Activated T-helper 1 cell treated with anti-CD3 and anti-CD28 coated beads, Interleukin-12 subunit alpha, Interleukin-12 subunit beta, Interleukin-2, Interleukin-4 antibody, amounts not matched to agents 30 ng/mL and 10 ng/mL and 1 ng/mL, durations not matched to agents 14 hours and 24 hours and 36 hours (primary cell): ENCODE measurements at places on chromosomes 5 and 9. TPM values are rescaled to one million over a fixed set of nuclear protein-coding genes. Genes with fewer than 3 reads are reported as not detected.
A peak's percentile ranks its signal among the peaks of the same experiment; 100 is the strongest.

Gene VCAN
- total RNA-seq = 0.05 TPM in 2 replicates

Gene TNIP1
- 287 and 304 TPM in 2 replicates for total RNA-seq

Gene TMEM174
- total RNA-seq = not detected in 2 replicates

Gene PCDHB11
- not detected in 2 replicates for total RNA-seq

Gene GNPDA1
- total RNA-seq = 87.5 and 88.4 TPM in 2 replicates

Gene HINT2
- 47.5 and 55.3 TPM in 2 replicates for total RNA-seq

Gene CD74
- 440 and 444 TPM in 2 replicates for total RNA-seq

Gene MVB12B
- 1.1 and 1.9 TPM in 2 replicates for total RNA-seq

Gene LIFR
- total RNA-seq = 0.10 and 0.20 TPM in 2 replicates

Gene CENPP
- total RNA-seq = 24.6 and 26.0 TPM in 2 replicates

- H3K27me3 ChIP-seq = no peaks in the 10 kb centered on the region
- peaks cover 31% of the 10 kb centered on the region for H3K36me3 ChIP-seq
- peaks cover 39% of the 10 kb centered on the region for H3K4me1 ChIP-seq
- peak overlapping the region; percentile 88 for H3K27ac ChIP-seq
Measured at GRCh38 chr9:34636791-34637355, 714 bp downstream of the SIGMAR1 start.

- H3K4me1 ChIP-seq = no peaks in the 10 kb centered on the region
- H3K27me3 ChIP-seq = no peaks in the 10 kb centered on the region
- H3K27ac ChIP-seq = no peak overlapping the region
- no peak overlapping the region for H3K4me3 ChIP-seq
- no peaks in the 10 kb centered on the region for H3K36me3 ChIP-seq
- DNase-seq = no peak
Measured at GRCh38 chr9:107975426-107976010, 485.9 kb upstream of the KLF4 start.

- H3K4me3 ChIP-seq = no peak overlapping the region
- H3K4me1 ChIP-seq = peaks cover 36% of the 10 kb centered on the region
- no peak for DNase-seq
- peaks cover 26% of the 10 kb centered on the region for H3K27me3 ChIP-seq
Measured at GRCh38 chr9:97507428-97507984, 6.0 kb downstream of the TMOD1 start.

DNA sequence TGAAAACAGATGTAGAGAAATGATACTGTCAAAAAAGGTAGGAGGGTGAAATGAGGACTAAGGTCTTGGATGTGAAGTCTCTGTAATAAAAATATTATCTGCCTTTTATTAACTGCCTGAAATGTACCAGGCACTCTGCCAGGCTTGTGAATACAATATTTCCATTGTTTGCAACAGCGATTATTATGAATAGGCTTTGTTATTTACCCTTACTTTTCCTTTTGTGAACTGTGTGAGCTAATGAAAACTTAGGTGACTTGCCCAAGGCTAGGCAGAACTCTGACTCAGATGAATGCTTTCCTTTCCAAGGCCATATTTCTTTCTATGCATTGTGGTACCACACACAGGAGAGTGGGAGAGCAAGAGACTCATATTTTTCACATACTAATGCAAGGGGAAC is 204.1 kb downstream of the CDH12 start:
- no peaks in the 10 kb centered on the region for H3K4me1 ChIP-seq
- H3K4me3 ChIP-seq = no peak overlapping the region
- H3K27ac ChIP-seq = no peak overlapping the region
- no peaks in the 10 kb centered on the region for H3K27me3 ChIP-seq
- no peak for DNase-seq

GRCh38 chr5:159002171-159002570 is 97.5 kb downstream of the EBF1 start:
- H3K36me3 ChIP-seq = no peaks in the 10 kb centered on the region
- H3K27ac ChIP-seq = no peak overlapping the region
- no peak overlapping the region for H3K4me3 ChIP-seq
- no peak for DNase-seq
- H3K27me3 ChIP-seq = peaks cover 10% of the 10 kb centered on the region

GRCh38 chr5:153896701-153897100 is 142.0 kb downstream of the FAM114A2 start:
- H3K27me3 ChIP-seq = no peaks in the 10 kb centered on the region
- no peak for DNase-seq

GRCh38 chr5:38994324-38994927 is 79.8 kb downstream of the RICTOR start:
- no peak overlapping the region for H3K27ac ChIP-seq
- no peak for DNase-seq
- no peaks in the 10 kb centered on the region for H3K27me3 ChIP-seq
- peaks cover 6% of the 10 kb centered on the region for H3K4me1 ChIP-seq
- no peak overlapping the region for H3K4me3 ChIP-seq

GRCh38 chr5:126677121-126677520 is 76.4 kb downstream of the PHAX start:
- no peak overlapping the region for H3K4me3 ChIP-seq
- H3K27ac ChIP-seq = no peak overlapping the region
- H3K4me1 ChIP-seq = peaks cover 6% of the 10 kb centered on the region
- peaks cover 3% of the 10 kb centered on the region for H3K27me3 ChIP-seq

DNA sequence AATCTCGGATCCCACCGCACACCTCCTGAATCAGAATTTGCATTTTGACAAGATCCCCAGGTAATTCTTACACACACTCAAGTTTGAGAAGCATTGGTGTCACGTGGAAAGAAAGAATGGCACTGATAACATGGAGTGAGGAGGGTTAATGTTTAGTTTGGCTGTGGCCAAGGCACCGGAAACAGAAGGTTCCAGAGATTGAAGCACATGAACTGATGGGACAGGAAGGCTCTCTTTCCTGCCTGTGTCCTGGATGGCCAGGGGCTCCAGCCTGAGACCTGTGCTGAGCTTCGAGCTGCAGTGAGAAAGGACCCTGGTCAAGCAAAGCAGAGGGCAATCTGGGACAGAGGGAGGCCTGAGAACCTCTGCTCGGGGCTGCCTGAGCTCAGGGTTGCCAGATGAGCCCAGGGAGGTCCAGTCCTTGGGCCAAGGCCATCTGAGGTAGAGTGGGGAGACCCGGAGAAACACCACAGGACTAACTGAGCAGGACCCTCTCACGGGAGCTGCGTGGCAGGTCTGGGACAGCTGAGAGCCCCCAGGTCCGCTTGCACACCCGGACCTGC is 27.3 kb downstream of the AFAP1L1 start:
- peaks cover 14% of the 10 kb centered on the region for H3K27me3 ChIP-seq
- no peak overlapping the region for H3K4me3 ChIP-seq
- no peak for DNase-seq
- H3K27ac ChIP-seq = no peak overlapping the region

DNA sequence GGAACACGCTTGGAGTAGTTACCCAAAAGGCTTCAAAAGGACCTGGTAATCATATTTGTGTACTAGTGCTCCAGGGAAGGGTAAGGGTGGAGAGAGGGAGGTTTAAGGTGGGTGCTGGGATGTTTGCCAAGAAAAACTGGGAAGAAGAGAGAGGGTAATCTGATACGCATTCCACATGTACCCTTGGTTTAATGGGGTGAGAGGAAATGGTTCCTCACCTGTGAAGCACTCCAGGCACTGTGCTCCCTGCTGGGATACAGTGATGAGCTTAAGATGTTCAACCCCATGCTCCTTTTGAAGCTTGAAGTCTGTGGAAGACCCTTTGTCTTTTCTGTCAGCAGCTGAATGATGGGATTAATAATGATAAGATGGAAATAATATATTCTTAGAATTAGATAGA is 98.4 kb downstream of the COX7C start:
- no peaks in the 10 kb centered on the region for H3K27me3 ChIP-seq
- no peak overlapping the region for H3K27ac ChIP-seq
- no peaks in the 10 kb centered on the region for H3K36me3 ChIP-seq
- H3K4me1 ChIP-seq = no peaks in the 10 kb centered on the region

DNA sequence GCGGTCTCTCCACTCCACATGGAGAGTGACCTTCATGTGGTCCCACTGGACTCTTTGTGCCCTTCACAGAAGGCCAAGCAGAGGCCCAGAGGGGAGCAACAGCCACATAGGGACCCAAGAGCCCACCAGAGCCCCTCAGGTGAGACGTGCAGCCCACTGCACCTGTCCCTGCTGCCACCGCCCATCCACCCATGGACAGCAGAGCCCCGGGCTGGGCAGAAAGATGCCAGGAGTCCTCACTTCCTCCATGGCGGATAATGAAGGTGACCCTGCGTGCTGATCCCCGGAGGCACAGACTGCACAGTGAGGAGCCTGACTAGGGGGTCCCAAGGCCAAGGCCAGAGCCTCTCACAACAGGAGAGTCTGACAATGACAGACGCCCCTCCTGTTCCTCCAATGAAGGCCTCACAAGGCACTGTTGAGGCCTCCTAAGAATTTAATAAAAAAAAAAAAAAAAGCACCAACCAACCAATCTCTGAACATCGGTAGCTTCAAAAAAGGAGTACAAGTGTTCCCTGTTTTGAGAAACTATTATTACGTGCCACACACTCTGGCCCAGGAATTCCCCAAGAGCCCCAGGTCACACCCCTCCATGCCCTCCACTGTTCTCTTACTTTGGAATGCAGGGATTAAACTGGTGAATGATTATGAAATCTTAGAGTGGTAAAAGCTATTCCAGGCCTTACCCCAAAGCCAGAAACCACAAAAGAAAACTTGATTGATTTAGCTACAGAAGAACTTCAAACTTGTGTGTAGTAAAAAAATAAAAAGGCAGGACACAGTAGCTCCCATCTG is 2.8 kb upstream of the PPP1R26 start:
- H3K4me3 ChIP-seq = no peak overlapping the region
- H3K4me1 ChIP-seq = no peaks in the 10 kb centered on the region
- H3K36me3 ChIP-seq = no peaks in the 10 kb centered on the region
- H3K27ac ChIP-seq = no peak overlapping the region
- no peak for DNase-seq

GRCh38 chr5:178326374-178326715 is 93.7 kb upstream of the PHYKPL start:
- H3K27ac ChIP-seq = no peak overlapping the region
- H3K27me3 ChIP-seq = no peaks in the 10 kb centered on the region
- H3K4me3 ChIP-seq = no peak overlapping the region
- H3K36me3 ChIP-seq = no peaks in the 10 kb centered on the region
- H3K4me1 ChIP-seq = peaks cover 5% of the 10 kb centered on the region

DNA sequence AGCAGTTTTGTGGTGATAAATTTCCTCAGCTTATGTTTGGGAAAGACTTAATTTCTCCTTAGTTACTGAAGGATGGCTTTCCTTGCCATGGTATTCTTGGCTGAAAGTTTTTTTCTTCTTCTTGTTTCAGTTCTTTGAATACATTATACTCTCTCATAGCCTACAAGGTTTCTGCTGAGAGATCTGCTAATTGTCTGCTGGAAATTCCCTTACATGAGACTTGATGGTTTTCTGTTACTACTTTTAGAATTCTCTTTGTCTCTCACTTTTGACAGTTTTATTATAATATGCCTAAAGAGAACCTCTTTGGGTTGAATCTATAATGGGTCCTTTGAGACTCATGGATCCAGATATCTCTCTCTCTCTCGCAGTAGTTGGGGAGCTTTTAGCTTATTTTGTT is 693.6 kb downstream of the PRELID2 start:
- H3K36me3 ChIP-seq = no peaks in the 10 kb centered on the region
- H3K27me3 ChIP-seq = no peaks in the 10 kb centered on the region
- H3K4me1 ChIP-seq = no peaks in the 10 kb centered on the region
- no peak overlapping the region for H3K4me3 ChIP-seq

- DNase-seq = no peak
- no peaks in the 10 kb centered on the region for H3K4me1 ChIP-seq
- H3K27ac ChIP-seq = no peak overlapping the region
- H3K27me3 ChIP-seq = no peaks in the 10 kb centered on the region
- H3K36me3 ChIP-seq = peaks cover 55% of the 10 kb centered on the region
Measured at GRCh38 chr9:95936579-95937075, 61.1 kb downstream of the ERCC6L2 start.

DNA sequence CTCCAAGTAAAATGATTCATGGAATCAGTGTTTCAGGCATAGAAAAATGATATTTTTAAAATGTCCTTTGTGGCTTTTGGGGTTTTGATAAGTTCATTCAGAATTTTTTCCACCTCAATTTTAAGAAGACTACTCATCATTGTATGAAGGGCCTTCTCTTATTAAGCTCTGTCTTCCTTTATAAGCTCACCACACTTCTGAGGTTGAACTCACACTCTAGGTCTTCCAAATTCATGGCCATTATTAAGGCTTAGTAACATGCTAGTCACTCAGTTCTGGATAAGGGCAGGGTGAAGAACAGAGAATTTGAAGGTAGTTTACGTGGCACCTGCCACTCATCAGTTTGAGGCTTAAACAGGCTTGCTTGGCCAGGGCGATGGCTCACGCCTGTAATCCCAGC is 4.2 kb downstream of the MELK start:
- H3K36me3 ChIP-seq = peaks cover 24% of the 10 kb centered on the region
- H3K27me3 ChIP-seq = no peaks in the 10 kb centered on the region
- H3K27ac ChIP-seq = peak overlapping the region; percentile 4
- peaks cover 39% of the 10 kb centered on the region for H3K4me1 ChIP-seq
- no peak for DNase-seq

- H3K27ac ChIP-seq = no peak overlapping the region
- no peaks in the 10 kb centered on the region for H3K4me1 ChIP-seq
- H3K4me3 ChIP-seq = no peak overlapping the region
- no peaks in the 10 kb centered on the region for H3K36me3 ChIP-seq
- DNase-seq = no peak
Measured at GRCh38 chr9:2722715-2723114, 5.4 kb downstream of the KCNV2 start.
